ENCODE measurements at places on chromosomes 16 and 17.

DNA sequence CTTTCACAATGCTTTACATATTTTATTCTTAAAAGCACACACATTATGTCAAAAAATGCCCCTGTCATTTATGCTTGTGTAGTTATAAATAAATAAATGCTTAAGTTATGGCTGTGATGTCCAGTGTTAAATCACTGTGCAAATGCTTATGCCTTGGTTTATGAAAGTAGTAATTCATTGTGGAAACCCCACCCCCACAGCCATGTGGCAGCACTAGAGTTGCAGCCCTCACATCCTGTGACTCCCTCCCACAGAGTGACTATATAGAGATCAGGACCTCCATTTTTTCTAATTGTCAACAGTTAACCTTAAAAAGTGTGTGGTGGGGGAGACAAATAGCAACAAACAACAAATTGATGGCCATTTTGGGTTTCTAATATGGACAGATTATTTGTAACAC is 2.4 kb downstream of the SKAP1 start:
- peak; percentile 72 for DNase-seq

- peak; percentile 70 for DNase-seq
Observed at GRCh38 chr16:48271728-48272127, 24.4 kb upstream of the ABCC11 start.

DNA sequence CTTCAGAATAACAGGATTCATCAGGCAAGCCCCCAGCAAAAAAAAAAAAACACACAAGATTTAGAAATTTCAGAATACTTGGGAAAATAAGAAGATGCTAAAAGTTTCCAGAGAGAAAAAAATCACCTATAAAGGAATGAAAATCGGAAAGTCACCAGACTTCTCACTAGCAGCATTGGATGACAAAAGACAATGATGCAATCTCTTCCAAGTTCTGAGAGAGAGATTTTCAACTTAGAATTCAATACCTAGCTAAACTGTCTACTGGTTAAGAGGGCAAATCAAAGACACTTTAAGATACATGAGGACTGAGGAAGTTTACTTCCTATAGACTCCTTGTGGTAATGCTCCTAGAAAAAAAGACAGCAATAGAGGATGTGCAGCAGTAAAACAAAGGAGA is 23.9 kb upstream of the TNS4 start:
- no peak for DNase-seq

GRCh38 chr17:76658242-76658662 is 14.7 kb upstream of the ST6GALNAC1 start:
- DNase-seq = no peak

- no peak for DNase-seq
Observed at GRCh38 chr17:8063761-8064534, 23.6 kb downstream of the ALOX12B start.

DNA sequence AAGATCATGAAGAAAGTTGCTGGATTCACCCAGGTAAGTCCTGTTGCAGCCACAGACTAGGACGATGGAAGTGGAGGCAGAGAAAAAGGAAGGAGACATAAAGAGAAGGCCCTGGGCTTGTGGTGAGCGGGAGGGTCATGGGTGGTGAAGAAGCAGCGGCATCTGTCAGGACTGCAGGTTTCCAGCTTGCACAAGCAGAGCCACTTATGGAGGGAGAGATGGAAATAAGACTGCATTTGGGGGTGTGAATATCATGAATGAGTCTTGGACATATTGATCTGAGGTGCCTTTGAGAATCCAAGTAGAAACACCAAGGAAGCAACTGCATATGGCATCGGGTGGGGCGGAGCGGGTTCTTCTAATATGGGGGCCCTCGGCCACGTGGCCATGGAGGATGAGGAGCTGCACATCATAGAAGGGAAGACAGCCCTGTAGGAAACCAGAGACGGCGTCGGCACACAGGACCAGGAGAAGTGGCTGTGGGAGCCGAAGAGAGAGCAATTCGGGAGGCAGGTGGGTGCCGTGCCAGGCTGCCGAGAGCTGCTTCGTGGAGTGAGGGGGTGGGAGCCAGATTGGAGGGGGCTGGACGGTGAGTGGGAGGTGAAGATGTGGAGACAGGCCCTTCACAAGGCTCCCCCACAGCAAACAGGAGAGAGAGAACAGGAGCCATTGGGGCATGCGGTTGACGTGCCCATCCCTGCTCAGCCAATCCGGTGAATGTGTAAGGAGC is 243.5 kb downstream of the GSG1L start:
- no peak for DNase-seq

- DNase-seq = no peak
Observed at GRCh38 chr16:4017807-4018206, 98.4 kb downstream of the ADCY9 start.

Data from foreskin melanocyte (primary cell).